ENCODE measurements at places on chromosomes 4 and X.

DNA sequence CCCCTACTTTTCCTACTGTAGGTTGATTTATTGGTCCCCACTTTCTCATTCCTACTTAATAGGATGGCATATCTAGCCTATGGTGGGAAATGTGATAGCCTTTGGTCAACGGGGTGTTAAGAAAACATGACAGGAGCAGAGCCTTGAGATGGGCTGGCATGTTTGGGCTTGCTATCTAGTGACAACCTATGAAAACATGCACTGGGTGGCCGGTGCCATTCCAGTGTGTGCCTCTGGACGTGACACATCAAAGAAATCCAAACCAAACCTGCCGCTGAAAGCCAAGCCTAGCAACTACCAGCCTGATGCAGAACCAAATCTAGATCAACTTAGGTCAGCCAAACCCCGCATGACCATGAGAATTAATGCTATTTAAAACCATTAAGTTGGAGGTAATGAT lies 317.6 kb downstream of the DMD start:
- DNase-seq, result no peak

GRCh38 chrX:44822601-44823000 lies 21.2 kb upstream of the DUSP21 start:
- no peak for DNase-seq

DNA sequence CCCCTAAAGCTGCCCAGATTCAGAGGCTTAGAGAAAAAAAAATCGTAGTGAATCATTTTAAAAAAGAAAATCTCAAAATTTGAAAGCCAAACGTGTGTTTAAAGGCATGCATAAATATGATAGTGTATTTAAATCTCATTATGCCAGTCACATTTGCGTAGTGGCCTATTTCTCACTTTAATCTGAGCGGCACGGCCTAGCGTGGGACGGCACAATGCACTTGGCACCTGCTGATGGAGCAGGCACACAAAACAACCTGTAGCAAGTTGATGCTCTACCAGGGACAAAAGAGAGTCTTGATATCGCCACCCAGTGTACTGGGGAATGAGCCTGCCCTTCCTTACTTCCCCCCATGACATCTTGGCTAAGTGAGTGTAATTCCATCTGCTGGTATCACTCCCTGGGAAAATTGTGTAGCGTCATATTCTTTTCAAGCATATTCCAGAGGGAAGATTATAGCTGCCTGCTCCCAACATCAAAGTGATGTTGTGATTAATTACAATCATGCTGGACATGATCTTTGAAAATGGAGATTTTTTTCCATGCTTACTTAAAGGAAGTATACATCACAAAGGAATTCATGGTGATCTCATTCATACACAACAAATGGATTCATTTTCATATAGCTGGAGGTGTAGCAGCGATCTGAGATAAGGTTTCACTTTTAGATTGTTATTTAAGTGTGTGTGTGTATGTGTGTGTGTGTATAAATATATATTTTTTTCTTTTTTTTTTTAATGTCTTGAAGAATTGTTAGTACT lies 138.8 kb downstream of the DCTD start:
- no peak for DNase-seq

GRCh38 chr4:149513081-149513480 lies 302.6 kb downstream of the IQCM start:
- DNase-seq, result no peak

GRCh38 chr4:38703635-38704034 lies 39.6 kb downstream of the KLF3 start:
- DNase-seq, result no peak

DNA sequence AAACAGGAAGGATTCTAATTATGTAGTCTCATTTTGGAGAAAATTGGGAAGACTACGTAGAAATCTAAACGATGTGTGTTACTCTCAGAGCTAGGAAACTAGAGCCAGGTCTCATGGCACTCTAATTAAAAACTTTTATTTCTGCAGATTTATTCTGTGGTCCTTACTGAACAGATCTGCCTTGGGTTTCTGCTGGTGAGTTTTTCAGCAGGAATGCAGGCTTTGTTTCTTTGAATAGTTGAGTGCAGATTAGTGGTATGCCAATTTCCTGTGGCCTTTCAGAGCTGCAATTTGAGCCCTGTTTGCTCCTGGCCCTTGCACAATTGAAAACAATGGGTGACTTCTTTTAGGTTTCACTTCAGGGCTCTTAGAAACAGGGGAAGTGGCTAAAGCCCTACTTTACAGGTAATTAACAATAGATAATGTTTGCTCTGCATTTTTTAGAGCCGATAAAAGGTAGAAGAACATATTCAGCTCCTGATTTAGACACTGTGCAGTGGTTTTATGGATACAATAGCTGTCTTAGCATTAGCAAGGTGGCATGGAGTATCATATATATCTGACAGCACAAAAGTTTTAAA lies 21.8 kb downstream of the SPRY1 start:
- peak; percentile 85 for DNase-seq

- DNase-seq, result peak; percentile 68
These were observed 185.0 kb upstream of the FAM241A start for GRCh38 chr4:111960241-111960667.

DNA sequence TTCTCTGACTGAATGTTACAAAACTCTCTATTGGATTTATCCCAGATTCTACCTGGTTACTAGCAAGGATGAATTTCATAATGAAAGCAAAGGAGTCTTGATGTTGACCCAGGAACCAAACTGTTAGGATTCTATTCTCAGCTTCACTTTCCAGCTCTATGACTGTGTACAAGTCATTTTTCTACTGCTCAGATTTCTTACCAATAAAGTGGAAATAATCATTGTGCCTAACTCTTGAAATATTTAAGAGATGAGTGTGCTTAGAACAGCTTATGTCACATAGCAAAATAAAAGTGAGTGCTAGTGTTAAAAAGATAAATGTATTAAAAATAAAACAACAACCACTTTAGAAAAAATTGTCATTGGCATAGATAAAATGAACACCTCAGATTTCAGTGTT lies 45.6 kb downstream of the EPHA5 start:
- no peak for DNase-seq

GRCh38 chr4:17064959-17065358 lies 166.5 kb upstream of the LDB2 start:
- no peak for DNase-seq

- DNase-seq, result no peak
These were observed 603 bp downstream of the MAD2L1 start for GRCh38 chr4:120065974-120066516.

- no peak for DNase-seq
These were observed 127.1 kb upstream of the ANXA3 start for GRCh38 chr4:78424461-78424860.

DNA sequence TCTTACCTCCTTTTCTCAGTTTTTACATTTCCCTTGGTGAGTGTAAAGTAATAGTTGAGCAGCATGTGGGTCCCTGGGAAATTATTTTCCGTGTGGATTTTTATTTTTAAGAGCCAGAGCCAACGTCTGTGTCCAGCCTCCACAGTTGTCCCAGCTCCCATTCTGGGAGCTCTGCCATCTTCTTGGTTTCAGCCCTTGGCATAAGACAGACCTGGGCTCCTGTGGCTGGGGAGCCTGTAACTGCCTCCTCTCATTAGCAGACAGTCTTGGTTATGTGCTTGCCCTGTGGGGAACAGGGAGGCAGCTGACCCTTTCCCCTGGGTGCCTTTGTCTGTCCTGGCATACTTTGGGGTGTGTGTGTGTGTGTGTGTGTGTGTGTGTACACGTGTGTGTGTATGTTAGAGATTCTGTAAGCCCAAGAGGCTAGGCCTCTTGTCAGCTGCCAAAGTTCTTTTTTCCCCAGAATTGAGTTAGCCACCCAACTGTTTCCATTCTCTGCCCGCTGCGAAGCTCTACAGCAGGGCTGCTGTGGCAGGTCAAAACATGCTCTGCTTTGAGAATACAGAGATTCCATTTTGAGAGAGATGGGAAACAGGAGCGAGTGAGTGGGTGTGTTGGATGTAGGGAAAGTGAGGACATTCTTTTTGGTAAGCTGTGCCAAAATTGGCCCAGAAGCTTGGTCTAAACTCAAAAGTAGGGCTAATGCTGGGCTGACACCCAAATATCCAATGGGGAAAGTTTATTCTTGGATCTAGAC lies 140.7 kb downstream of the TMEM164 start:
- no peak for DNase-seq

- DNase-seq, result no peak
These were observed 556.7 kb upstream of the BOD1L1 start for GRCh38 chr4:14184265-14184664.

DNA sequence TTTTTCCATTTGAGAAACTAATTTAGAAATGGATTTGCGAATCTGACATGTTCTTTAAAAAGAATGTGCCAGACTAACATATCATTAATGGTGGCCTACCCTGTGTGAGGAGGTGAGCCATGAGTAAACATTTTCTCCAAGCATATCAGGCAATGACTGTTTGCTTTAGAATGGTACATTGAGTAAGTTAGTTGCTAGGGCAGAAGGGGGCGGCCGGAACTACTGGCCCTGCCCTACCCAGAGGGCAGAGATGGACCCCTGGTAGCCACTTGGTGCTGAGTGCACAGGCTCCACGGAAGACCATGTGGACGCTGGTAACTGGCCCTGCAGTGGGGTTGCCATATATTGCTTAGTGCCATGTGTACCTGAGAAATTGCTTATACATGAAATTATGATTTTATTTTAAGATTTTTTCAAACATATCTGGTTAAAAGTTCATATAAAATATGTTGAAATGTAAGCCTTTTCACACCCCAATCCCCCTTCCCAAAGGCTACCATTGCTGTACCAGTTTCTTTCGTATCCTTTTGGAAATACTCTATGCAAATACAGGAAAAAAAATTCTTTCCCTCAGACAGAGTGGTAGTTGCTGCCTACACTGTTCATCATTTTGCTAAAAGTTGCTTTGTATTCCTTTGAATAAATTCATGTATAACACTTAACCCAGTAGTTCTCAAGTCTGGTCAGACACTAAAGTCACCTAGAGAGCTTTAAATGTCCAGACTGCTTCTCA lies 8.8 kb downstream of the FNIP2 start:
- DNase-seq, result no peak

- DNase-seq, result no peak
These were observed 23.5 kb downstream of the INTS6L start for GRCh38 chrX:135543924-135544323.

DNA sequence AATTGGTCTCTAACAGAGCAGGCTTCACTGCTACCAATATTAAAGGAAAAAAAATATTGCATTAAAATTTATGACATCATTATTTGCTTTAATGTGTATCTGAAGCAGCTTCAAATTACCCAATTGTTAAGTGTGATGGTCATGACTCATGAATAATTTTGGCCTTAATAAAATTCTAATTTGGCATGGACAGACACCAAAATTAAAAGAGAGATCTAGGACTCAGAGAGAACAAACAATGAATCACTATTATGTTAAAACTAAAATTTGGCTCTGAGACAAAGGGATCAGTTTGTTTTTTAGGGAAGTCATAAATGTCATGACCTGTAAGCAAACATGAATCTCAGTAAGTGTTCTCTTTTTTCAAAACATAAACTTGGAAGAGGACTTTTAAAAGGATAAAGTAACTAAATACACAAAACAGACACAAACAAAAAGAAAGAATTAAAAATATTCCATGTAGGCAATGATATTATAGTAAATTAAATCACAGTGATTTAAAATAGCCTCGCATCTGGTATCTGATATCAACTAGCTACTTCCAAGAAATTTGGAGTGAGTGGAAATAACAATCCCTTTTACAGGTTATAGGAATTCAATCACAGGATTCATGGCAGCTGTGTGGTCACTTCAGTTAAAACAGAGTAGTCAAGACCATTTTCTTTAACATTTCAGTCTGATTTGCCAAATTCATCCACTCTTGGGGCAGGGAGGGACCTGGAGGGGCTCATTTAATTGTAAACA lies 11.6 kb downstream of the VEGFC start:
- no peak for DNase-seq

- DNase-seq, result peak; percentile 24
These were observed 156.6 kb downstream of the GRIA3 start for GRCh38 chrX:123340696-123341095.

DNA sequence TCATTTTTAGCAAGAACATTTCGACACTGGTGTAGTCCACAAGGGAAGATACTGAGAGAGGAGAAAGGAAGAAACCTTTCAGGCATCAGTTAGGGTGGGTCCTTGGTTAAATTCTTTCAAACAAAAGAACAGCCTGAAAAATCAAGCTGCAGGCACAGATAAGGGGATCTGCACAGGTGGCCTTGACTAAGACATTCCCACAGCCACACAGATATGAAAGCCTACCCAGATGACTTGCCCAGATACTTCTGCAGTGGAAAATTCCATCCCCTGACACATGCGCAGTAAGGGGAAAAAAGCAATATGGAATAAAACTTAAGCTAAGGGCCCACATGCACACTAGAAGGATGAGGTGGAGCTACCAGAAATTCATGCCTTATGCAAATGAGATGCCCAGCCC lies 8.9 kb upstream of the TMEM165 start:
- no peak for DNase-seq

GRCh38 chr4:10066206-10066605 lies 44.9 kb upstream of the SLC2A9 start:
- no peak for DNase-seq

- no peak for DNase-seq
These were observed 72.2 kb upstream of the RBPJ start for GRCh38 chr4:26248647-26249046.

DNA sequence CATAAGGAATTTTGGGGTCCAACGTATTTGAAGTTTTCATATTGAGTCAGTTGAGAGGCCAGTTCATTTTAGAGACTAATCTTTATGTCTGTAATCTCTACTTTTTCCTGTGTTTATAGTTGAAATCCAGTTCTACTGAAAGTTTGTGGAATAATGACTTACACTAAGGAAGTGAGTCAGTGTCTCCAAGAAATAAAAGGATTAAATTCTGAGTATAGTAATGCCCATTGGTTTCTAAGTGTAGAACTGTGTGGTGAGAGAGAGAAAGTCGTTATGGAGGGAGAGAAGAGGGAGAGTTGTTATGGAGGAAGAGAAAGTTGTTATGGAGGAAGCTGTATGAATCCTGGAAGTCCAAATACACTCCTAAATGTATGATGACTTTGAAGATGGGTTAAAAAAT lies 264.6 kb upstream of the HAND2 start:
- peak; percentile 39 for DNase-seq

GRCh38 chr4:106297245-106298035 lies 18.6 kb downstream of the TBCK start:
- DNase-seq, result no peak

DNA sequence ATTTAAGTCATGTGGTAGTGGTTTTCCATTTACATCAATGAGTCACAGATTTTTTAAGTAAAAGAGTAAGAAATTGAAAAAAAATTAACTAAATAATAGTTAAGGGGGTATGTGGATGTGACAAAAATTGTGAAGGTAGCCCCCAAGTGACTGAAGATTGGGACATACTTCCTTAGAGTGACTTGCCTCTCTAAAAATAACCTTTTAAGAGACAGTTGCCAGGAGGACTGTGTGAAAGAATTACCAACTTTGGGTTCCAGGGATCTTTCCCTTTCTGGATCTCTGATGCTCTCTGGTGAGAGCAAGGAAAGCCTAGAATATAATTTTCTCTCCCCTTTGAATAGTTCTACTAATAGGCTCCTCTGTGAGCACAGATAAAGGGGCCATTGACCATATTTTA lies 42.7 kb downstream of the NHSL2 start:
- DNase-seq, result no peak

DNA sequence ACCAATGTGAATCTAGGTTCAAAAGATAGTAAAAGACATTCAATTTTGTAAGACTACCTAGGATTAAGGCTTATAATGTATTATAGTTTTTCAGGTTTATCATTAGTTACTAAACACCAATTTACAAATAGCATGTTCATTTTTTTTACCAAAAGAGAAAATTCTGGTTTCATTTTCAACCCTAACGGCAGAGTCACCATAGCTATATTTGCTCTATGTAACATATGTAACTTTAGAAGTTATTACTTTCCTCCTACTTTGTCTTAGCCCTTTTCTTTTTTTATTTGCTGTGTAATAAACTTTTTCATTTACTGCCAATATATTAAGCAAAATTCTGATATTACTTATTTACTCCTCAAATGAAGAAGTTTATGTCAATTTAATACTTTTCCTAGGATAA lies 639.6 kb downstream of the ARAP2 start:
- DNase-seq, result no peak
